ENCODE measurements at places on chromosomes 2 and 18.

DNA sequence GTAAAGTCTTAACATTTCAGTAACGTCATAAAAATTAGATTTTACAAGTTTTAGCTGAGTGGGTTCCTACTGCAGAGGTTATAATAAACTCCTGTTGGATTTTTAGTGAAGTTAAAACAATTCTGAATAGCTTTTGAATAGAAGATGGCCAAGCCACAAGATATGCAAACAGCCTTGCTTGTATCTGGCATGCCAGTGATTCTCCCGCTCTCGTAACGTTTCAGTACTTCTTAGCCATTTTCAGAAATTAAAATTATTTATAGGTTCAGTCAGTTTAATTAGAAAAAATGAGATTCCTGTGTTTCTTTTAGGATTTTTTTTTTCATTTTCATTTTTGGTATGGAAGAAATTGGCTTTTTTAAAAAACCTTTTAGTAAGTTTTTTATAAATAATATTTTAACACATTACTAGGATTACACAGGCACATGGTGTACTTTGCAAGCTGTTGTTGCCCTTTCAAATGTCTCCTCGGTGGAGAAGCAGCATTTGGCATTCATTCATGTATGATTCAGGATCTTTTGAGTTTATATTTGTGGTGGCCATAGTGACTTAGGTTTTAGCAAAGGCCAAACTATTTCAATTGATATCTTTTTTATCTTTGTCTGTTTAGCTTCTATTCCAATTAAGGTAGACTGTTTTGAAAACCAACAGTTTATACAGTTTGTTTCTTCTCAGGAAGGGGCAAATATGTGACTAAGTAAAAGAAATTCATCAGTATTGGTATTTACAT is 30.6 kb upstream of the RND3 start:
- DNase-seq: no peak

DNA sequence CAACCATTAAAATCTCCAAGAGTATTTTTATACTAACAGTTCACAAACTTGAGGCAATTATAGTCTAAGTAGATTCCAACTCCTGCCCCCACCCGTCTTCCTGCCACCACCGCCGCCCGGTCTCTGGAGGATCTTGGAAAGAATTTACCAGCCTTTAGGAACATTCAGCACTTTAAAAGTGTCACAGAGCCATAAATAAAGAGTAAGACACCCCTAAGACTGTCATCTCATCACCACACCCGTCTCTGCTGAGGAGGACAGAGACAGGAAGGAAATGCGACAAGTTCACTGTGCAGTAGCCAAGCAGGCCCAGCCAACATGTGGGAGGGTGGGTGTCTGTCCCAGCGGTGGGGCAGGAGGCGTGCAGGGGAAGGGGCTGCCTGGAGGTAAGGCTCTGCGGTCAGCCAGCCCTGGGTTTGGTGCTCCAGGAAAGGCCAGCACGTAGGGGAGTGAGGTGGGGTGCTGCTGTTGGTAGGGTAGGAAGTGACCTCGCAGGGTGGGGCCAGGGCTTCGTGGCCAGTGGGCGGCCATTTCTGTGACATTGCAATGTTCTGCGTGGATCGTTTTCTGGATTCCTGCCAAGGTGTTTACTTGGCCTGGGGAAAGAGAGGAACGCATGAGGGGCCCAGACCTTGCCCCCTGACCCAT is 111.6 kb downstream of the FAM210A start:
- peak; percentile 46 for DNase-seq

DNA sequence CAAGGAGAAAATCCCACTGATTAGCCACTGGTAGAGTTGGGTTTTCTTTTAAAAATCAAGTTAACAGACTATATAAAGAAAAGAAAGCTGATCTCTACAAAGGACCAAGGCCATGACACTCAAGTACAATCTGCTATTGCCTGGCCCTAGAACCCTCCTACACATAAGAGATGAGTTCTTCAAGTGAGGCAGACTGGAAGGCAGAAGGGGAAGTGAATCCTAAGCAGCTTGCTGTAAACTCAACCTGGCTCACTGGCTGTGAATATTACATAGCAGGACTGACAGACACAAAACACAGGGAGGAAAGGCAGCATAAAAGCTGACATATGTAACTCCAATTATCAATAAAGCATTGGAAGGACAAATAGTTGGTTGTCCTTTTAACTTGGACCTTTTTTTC is 65.4 kb downstream of the TRIP12 start:
- DNase-seq: no peak

GRCh38 chr2:238422285-238422684 is 4.4 kb upstream of the ASB1 start:
- no peak for DNase-seq

DNA sequence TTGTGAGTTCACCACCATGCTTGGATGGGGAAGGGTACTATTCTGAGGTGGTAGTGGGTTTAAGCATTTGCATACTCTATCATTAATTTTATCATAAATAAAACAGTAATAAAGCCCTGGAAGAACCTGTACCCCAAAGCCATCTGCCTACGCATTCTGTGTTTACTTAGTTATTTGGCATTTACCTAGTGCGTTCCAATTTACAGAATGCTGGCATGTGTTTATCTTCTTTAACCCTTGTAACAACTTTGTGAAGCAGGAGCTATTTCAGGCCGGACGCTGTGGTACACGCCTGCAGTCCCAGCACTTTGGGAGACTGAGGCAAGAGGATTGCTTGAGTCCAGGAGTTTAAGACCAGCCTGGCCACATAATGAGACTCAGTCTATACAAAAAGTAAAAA is 17.8 kb upstream of the ODC1 start:
- DNase-seq: no peak

DNA sequence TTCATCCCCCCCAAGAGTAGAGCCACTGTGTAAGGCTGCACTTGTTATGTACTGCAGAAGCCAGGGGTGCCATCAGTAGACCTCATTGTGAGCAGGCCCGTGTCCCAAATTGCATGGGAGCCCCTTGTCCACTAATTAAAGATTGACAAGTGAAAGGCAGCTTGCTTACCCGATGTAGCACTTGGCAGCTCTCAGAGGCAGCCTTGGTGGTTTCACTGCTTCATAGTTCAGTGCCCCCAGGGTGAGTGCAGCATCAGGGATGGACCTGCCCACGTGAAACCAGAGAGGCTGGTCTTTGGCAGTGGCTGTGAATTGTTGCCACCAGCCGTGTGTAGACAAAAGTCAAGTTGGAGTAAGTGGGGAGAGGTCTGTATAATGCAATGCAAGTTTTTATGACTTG is 13.3 kb downstream of the TUBB6 start:
- DNase-seq: no peak
